ENCODE measurements at places on chromosomes 12 and 14.

DNA sequence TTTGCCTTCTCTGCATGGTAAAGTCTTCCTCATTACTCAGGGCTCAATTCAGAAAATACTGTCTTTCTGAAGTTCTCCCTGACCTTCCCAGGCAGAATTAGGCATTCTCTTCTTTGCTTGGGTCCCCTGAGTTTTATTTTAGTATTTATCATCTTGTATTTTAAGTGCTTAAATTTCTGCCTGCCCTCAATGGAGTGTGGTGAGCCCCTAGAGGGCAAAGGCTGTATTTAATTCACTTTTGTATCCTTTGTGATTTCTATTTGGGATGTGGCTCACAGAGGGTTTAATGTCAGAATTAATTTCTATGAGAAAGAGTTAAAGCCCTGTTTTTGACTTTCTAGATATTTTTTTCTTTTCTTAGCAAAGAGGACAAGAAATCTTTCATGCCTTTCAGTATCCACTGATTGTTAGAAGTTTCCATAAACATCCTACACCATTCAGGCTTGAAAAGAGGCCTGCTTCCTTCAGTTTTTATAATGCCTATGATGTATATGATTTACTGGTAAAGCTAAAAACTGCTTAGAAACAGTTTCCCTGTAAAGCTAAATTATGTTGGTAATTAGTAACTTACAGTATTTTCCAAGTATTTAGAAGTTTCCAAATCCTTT, 55.6 kb upstream of the PTPRB start:
- no peak for DNase-seq

GRCh38 chr14:61518403-61518802, 176.9 kb upstream of the HIF1A start:
- no peak for DNase-seq

DNA sequence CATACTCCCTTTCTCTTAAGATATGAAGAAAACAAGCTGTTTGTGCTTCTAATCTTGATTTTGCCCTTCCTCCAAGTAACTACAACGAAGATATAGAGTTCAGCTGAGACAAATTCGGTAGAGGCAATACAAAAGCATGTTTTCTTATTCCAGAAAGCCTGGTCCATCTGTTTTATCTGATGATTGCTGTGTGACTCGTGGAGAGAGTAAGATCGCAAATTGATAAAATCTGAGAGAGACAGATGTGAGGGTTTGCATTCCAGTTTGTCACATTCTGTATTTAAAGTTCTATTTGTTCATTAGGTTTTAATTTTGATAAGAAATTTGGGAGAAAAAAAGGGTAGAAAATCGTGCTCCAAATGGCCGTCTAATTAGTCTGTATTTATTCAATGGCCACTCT, 192.1 kb downstream of the CPNE8 start:
- no peak for DNase-seq

GRCh38 chr12:96240656-96241055, 46.5 kb downstream of the ELK3 start:
- no peak for DNase-seq

DNA sequence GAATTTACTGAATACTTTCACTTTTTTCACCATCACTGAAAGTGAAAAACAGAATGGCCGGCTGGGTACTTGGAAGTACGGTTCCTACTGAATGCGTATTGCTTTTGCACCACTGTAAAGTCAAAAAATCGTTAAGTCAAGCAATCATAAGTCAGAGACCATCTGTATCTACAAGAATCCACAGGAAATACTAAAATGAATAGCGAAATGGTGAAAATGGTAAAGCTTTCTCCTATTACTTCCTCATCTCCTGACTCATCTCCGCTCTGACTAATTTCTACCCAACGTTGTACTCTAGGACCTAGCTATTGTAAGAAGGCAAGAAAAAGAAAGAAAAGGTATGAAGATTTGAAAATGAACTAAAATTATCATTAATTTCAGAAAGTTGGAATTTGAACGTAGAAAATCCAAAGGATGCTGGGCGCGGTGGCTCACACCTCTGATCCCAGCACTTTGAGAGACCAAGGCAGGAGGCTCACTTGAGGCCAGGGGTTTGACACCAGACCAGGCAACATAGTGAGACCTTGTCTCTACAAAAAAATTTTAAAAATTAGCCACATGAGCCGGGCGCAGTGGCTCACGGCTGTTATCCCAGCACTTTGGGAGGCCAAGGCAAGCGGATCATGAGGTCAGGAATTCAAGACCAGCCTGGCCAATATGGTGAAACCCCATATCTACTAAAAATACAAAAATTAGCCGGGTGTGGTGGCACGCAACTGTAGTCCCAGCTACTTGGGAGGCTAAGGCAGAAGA, 5.3 kb upstream of the CDCA4 start:
- DNase-seq, result no peak

DNA sequence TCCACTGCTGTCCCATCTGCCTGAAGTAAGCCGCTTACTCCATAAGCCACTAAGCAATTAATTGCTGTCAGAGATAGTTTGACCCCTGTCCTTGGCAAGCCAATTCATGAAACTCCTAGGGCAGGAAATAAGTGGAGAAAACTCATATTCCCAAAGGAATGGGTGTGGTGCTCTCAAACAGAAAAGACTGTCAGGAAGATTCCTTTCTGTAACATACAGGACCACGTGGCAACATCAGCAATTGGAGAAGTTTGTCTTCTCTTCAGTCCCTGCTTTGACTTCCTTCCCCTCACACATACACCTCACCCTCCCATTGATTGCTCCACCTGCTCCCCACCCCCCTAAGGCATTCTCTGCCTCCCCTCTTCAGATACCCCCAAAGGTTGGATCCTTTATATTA, 36.2 kb upstream of the MDM1 start:
- DNase-seq, result no peak

DNA sequence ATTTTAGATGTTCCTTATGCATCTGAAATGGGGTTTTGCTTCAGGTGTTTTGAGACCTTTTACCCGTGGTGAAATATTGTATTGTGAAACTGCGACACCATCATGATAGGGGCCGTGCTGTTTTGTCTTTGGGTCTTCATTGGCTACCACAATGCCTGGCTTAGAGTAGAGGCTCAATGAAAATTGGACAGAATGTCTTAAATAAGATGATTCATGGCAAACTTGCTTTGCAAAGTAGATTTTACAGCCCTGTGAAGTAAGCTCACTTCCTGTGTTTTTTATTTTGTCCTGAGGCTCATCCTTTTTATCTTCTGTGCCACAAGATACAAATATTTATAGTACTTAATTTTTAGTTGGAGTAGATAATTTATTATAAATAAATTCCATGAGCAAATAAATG, 111.3 kb upstream of the FRMD6 start:
- DNase-seq, result no peak

GRCh38 chr14:104903990-104904389, 20.7 kb upstream of the PLD4 start:
- no peak for DNase-seq

- DNase-seq, result no peak
Observed at GRCh38 chr14:71592361-71592760, 339.9 kb upstream of the RGS6 start.

DNA sequence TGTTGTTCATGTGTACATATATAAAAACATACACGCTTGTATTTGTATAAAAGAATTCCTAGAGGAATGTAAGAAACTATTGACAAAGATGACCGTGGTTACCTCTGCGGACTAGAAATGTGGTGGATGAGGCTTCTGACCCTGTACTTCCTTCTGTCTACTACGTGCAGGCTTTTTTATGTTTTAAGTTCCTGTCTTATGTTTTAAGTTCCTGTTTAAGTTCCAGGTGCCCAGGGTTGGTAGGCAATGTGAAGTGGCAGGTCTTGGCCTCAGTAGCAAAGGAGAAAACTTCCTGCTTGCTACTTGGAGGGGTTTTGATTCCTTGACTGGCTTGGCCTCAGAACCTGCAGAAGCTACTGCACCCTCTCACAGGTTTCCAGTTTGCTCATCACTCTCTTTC, 11.6 kb downstream of the POMT2 start:
- DNase-seq, result no peak

DNA sequence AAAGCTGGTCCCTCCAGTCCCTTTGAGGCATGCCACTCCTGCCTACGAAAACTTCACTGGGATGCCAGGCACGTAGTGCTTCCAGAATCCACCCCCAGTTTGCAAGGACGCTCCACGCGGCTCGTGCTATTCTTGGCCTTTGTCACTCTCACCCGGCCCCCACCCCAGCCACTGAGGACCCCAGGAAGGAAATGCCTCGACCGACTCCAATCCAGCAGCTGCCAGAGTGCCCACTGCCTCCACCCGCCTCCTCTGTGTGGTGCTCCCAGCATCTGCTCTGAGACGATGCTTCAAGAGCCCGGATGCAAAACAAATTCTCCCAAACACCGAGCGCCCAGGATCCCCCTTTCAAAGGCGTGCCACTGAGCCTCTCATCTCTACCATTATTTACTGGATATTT, 123.9 kb downstream of the RFLNA start:
- no peak for DNase-seq

GRCh38 chr12:6096527-6096926, 27.9 kb downstream of the VWF start:
- DNase-seq, result no peak

GRCh38 chr12:82745063-82745674, 58.5 kb downstream of the TMTC2 start:
- no peak for DNase-seq

- DNase-seq, result no peak
Observed at GRCh38 chr12:106074706-106075392, 63.9 kb downstream of the NUAK1 start.

- no peak for DNase-seq
Observed at GRCh38 chr12:214003-214741, at the start of gene SLC6A12. TSS of gene SLC6A12 (minus strand) at chr12:214157. CDS start at chr12:209986, 4,171 bp downstream.

GRCh38 chr12:91854725-91855124, 290.9 kb downstream of the BTG1 start:
- DNase-seq, result no peak

- no peak for DNase-seq
Observed at GRCh38 chr12:46491548-46491947, 119.0 kb upstream of the SLC38A2 start.

- no peak for DNase-seq
Observed at GRCh38 chr14:96852823-96853422, 55.7 kb downstream of the VRK1 start.

- no peak for DNase-seq
Observed at GRCh38 chr12:130074661-130075406, 87.4 kb upstream of the FZD10 start.
